ENCODE measurements at places on chromosomes 4 and X. TPM values are rescaled to one million over a fixed set of nuclear protein-coding genes. Genes with fewer than 3 reads are reported as not detected.

- DNase-seq = no peak
Measured at GRCh38 chr4:121668368-121669162, 28.2 kb downstream of the ANXA5 start.

GRCh38 chrX:2701600-2701999 lies 10.5 kb downstream of the CD99 start:
- DNase-seq = no peak

SOWAHD gene
- total RNA-seq = not detected

- DNase-seq = no peak
Measured at GRCh38 chrX:63186137-63186536, 165.0 kb downstream of the SPIN4 start.

- no peak for DNase-seq
Measured at GRCh38 chr4:102696758-102697157, 64.0 kb downstream of the MANBA start.

SLC6A14 gene
- total RNA-seq = 1.4 TPM

RELL1 gene
- total RNA-seq = 49.0 TPM

PNMA6A gene
- 1.3 TPM for total RNA-seq

DMRTC1B gene
- total RNA-seq = not detected

DNA sequence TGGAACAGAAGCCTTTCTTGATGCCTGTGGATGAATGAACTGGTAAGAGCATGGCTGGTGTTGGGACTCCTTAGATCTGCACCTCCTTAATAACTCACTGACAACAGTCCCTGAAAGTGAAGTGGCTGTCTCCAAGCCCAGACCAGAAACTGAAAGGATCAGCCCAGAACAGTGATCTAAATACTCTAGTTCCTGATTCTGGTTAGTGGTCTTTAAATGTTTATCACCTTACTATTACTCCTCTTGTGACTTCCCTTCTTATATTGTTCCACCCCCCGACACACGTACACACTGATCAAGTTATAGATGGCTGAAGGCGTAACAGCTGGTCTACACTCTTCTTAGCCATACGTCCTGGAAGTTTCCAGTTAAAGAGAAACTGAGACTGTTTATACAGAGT lies 33.8 kb upstream of the ARMCX2 start:
- no peak for DNase-seq

- DNase-seq = no peak
Measured at GRCh38 chr4:128380306-128380705, 92.7 kb upstream of the PGRMC2 start.

DNA sequence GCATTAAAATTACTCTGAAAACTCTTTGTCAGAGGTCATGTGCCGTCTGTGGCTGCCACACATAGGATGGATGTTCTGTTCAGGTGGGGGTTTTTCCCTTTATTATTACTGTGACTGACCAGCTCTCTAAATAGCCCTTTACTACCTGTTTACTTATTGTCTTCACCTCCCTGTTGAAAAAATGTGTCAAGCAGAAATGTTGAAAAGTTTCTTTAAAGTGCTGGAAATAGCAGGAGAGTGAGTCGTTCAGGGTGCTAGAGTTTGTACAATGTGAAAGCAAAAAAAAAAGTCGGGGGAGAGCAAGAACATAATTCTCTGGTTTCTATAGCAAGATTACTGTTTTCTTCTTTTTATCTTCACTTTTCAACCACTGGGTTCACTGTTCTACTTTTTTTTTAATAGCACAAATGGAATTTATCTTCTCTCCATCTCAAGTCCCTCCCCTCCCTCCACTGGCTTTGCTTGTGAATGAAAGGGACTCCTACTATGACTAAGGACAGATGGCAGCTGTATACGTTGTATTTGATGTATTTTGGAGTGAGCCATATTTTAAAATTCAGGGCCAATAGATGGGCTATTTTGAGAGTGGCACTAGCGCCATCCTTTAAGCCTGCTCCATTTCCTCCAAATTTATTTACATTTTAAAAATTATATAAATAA lies 33.3 kb downstream of the ARX start:
- no peak for DNase-seq

DNA sequence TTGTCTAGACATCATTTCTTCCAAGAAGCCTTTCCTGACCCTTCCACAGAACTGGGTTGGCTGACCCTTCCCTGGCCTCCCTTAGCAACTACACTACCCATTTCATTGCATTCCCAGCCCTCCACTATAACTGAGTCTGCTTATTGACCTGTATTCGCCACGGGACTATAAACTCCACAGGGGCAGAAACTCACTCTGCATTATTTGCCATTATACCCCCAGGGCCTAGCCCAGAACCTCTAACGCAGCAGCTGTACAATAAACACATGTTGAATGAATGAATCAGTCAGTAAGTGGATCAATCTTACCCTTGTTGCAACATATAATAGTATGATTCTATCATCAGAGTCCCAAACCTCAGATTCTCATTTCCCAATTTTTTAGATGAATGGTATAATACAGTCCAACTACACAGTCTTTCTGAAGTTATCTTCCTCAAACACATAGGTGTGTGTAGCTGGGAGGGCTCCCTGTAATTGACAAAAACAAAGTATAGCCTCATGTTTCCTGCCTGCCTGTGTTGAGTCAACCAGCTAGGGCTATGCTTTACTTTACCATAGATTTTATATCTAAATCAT lies 209.3 kb downstream of the CHIC2 start:
- no peak for DNase-seq

DNA sequence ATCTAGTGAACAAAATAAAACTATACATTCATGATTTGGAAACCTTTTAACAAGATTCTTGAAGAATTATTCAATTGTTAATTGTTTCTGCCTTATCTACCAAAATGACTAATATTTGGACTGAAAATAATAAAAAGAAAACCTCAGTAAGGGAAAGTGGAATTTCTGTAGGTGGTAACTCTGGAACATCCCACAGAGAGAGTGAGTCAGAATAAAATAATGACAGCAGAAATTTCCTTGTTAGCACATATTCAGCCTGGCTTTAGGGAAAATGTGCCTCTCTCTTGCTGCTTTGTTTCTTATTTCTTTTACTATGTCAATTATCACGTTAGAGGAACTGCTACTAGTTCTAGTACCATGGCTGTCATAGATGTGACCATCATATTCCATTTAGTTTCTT lies 421.5 kb upstream of the GNPDA2 start:
- DNase-seq = no peak

DNA sequence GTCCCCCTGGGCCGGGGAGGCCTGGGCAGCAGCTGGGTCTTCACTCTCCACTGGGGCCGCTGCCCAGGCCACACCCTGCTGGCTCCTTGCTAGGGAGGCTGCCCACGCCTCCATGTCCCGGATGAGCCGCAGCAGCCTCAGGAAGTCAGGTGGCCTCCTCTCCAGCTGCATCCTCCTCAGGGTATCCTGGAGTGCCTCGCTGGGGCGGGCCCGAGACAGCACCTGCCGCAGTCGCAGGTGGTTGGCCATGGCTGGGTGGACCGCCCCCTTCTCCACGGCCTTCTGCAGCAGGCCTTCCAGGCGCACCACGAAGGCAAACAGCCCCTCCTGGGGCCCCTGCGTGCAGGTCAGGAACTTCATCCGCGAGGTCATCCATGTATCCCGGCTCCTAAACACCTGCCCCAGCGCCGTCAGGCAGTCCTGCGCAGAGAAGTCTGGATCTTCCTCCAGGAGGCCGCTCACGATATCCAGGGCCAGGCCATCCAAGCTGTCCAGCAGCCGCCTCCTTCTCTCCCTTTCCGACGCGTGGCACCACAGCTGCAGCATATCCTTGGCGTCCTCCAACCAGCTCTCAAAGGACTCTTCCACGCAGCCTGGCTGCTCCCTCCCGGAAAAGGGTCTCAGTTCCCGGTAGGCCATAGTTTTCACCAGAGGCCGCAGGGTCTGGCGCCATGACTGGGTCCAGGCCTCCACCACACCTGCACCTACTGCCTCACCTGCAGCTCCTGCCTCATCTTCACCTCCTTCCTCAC lies 2.1 kb downstream of the PNMA6F start:
- DNase-seq = no peak

TRO gene
- total RNA-seq = 0.70 TPM

- no peak for DNase-seq
Measured at GRCh38 chr4:111066001-111066400, 443.1 kb upstream of the PITX2 start.

DNA sequence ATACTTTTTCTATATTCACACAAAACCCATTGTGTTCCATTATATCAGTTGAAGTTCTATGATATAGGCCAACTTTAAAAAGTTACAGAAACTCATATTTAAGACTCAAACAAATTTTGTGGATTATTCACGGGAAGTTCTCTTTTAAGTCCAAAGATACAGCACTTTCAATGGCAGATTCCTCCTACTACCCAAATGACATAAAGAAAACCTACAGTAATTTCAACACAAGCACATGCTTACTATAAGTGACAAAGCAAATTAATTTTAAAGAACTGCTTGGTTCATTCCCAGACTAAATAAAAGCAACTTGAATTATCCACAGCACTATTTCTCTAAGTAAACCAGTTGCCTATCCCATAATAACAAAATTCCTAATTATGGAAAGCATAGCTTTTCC lies 4.1 kb downstream of the PPA2 start:
- no peak for DNase-seq

DNA sequence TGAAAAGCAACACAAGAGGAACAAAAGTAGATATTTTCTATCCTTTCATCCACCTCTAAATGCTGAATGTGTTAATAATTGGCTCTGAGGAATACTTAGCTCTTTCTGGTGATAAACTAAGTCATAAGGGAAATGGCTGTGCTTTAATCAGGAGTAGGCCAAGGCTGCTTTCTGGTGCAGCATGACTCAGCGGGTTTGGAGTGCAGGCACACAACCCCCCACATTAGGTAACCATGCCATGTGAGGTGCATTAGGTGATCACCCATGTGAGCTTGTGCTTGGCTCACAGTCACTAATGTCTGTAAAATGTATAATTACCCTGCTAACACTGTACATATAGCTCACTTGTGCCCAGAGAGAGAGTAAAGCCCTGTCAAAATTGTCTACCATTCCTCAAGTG lies 57.2 kb downstream of the USP38 start:
- no peak for DNase-seq

- DNase-seq = no peak
Measured at GRCh38 chr4:61251129-61251528, 51.0 kb downstream of the ADGRL3 start.

SRD5A3 gene
- 28.1 TPM for total RNA-seq

DNA sequence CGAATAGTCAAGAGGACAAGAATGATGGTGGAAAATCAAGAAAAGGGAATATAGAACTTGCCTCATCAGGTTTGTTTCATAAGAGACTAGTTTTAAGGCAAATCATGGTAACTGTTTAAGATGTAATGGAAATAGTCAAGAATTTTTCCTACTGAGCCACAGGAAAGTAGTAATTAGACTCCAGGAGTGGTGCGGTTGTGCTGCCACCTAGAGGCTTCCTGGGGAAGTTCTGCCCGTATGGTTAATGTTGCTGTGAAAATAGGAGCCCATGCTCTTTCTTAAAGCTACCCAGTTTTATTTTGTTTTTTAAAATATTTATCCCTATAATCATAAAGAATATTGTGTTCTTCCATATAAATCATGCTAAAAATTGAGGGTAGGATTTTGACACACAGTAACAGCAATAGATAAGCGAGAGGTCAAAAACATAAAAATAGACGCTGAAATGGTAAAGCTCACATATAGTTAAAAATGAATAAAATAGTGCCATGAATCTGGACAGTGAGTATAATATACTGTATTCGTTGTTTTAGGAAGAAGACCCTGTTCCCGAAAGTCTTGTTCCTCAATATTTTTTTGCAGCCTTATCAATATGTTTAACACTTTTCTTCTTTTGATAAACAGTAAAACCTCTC lies 87.0 kb downstream of the PHOX2B start:
- no peak for DNase-seq

MAGEA4 gene
- total RNA-seq = not detected

DNA sequence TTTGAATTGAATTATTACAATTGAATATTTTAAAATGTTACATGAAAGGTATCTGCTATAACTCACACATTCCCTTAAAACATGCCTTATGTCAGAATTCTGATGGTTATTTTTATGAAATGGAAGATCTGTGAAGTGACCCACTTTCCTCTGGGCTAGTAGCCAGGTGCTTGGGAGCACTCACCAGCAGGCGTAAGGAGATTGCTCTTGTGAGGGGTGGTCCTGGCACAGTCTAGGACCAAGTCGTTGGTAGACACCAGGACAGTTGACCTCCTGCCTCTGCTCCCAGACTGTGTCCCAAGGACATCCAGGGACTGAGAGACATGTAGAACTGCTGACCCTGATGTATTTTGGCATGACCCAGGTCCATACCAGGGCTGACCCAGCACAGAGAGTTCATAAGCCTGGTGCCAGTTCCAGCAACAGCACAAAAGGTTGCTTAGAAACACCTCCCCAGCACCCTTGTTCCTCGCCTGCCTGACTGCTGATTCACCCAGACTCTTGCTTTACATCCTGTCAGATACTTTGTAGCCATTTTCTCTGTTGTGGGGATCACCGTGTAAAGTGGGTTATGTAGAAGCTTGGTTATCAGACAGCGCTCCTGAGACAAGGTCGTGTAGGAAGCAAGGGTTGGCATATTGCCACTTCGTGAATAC lies 48.5 kb downstream of the NELFA start:
- no peak for DNase-seq

ADGRL3 gene
- 7.8 TPM for total RNA-seq

CHIC1 gene
- total RNA-seq = 1.8 TPM

DNA sequence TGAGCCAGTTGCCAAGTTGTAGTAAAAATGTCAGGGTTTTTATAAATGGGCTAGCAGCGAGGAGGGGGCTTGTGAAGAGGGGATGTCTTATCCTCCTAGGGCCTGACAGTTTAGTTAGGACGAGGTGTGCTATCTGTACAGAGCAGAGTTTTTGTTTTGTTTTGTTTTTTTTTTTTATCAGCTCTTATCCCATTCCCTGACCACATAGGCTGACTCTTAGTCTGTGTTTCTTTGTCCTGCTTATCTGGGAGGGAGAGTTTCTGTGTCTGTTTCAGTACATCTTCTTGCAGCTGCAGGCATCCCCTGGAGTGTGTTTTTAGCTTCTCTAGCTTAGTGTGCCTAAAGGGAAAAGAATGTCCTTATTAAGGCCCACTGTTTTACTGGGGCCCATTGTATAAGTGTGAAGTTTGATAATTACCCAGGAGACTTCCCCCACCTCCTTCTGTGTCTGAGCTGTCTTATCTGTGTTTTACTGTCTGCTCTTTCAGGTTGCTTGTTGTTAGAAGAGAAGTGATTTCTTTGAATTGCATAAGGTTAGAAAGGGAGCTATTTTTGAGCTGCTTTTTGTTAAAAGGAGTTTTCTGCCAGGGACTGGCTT lies 32.0 kb downstream of the PAGE2 start:
- no peak for DNase-seq
